ENCODE measurements at places on chromosomes 4 and X. TPM values are rescaled to one million over a fixed set of nuclear protein-coding genes. Genes with fewer than 3 reads are reported as not detected.

GAR1 gene
- 4.9 TPM for total RNA-seq

NCAPG gene
- total RNA-seq: 7.6 TPM

UGT2B15 gene
- total RNA-seq: not detected

MAGEA4 gene
- not detected for total RNA-seq

IDS gene
- total RNA-seq: 21.9 TPM

SEPTIN11 gene
- 160 TPM for total RNA-seq

GRIA2 gene
- not detected for total RNA-seq

FGF13 gene
- total RNA-seq: not detected

SYAP1 gene
- 21.1 TPM for total RNA-seq

TBX22 gene
- not detected for total RNA-seq

SUPT20HL2 gene
- not detected for total RNA-seq

DCHS2 gene
- total RNA-seq: not detected

ZCCHC12 gene
- total RNA-seq: not detected

STOX2 gene
- 0.18 TPM for total RNA-seq

TCEAL5 gene
- total RNA-seq: not detected

ZCCHC18 gene
- 0.18 TPM for total RNA-seq

IL2 gene
- not detected for total RNA-seq

DTHD1 gene
- not detected for total RNA-seq

PRR32 gene
- total RNA-seq: not detected

KCNE5 gene
- total RNA-seq: not detected

H2BW2 gene
- total RNA-seq: not detected

AKAP14 gene
- total RNA-seq: not detected

FAM156A gene
- total RNA-seq: 11.5 TPM

AGTR2 gene
- not detected for total RNA-seq

BBS12 gene
- 2.5 TPM for total RNA-seq

FHDC1 gene
- under 0.01 TPM for total RNA-seq

TENM3 gene
- total RNA-seq: 0.81 TPM

UGT2B7 gene
- total RNA-seq: not detected

F11 gene
- total RNA-seq: not detected

TEX13C gene
- not detected for total RNA-seq

MTCP1 gene
- total RNA-seq: 1.1 TPM

XAGE1B gene
- not detected for total RNA-seq

DGKK gene
- total RNA-seq: not detected

TMPRSS11B gene
- not detected for total RNA-seq

KLF8 gene
- 1.4 TPM for total RNA-seq

MMRN1 gene
- 2.0 TPM for total RNA-seq

CCNA2 gene
- total RNA-seq: 23.0 TPM

PARM1 gene
- 4.3 TPM for total RNA-seq

AFM gene
- total RNA-seq: not detected

DMRTC1B gene
- total RNA-seq: not detected

MMGT1 gene
- 17.2 TPM for total RNA-seq

UGT2A1 gene
- total RNA-seq: 0.16 TPM

MTNR1A gene
- total RNA-seq: not detected

BST1 gene
- 30.3 TPM for total RNA-seq

N4BP2 gene
- 2.3 TPM for total RNA-seq

DRD5 gene
- total RNA-seq: not detected

F9 gene
- not detected for total RNA-seq

TEX13D gene
- not detected for total RNA-seq
